ENCODE measurements at places on chromosomes 1 and 21.

- no peak for DNase-seq
These were observed 185.3 kb downstream of the ZP4 start for GRCh38 chr1:237705462-237705861.

- DNase-seq, result no peak
These were observed 400 bp upstream of the COG2 start for GRCh38 chr1:230641900-230642262.

- DNase-seq, result no peak
These were observed 12.9 kb downstream of the GLIS1 start for GRCh38 chr1:53726009-53726600.

GRCh38 chr21:25424048-25424447 lies 183.2 kb downstream of the MRPL39 start:
- DNase-seq, result no peak

DNA sequence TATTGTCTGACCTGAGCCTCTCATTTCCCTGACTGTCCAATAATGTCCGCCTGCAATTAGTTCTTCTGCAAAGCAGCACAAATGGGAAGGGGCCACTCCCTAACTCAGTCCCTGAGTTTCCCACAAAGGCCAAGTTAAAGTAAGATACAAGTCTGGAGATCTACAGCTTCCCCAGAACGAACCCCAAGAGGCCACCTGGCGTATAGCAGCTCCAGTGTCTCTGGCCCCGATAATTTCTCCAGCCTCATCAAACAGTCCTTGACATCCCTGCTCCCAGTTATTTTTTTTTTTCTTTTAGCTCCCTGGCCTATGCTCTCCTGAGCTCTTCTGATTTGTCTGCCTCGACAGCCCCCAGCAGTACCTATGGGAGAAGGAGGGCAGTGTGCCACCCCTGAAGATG lies 8.1 kb upstream of the ACKR1 start:
- no peak for DNase-seq

DNA sequence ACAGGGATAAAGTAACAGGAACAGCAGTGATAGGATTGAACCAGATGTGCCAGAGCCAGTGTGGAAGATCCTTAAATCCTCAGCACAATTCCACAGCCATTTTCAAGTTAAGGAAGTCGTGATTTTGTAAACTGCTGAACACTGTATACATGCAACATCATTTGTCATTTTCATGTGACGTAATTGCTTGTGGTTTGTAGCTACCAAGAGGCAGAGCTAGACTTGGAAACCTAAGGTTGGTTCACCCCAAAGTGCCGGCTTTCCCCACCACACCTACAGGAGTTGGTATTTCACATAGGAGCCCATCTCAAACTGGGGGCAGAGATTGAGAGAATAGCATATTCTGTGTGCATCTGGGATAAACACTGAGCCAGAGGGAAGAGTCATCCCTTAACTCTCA lies 113.9 kb downstream of the CAPN8 start:
- no peak for DNase-seq

GRCh38 chr1:149937759-149938158 lies 1.1 kb upstream of the MTMR11 start:
- DNase-seq, result no peak

DNA sequence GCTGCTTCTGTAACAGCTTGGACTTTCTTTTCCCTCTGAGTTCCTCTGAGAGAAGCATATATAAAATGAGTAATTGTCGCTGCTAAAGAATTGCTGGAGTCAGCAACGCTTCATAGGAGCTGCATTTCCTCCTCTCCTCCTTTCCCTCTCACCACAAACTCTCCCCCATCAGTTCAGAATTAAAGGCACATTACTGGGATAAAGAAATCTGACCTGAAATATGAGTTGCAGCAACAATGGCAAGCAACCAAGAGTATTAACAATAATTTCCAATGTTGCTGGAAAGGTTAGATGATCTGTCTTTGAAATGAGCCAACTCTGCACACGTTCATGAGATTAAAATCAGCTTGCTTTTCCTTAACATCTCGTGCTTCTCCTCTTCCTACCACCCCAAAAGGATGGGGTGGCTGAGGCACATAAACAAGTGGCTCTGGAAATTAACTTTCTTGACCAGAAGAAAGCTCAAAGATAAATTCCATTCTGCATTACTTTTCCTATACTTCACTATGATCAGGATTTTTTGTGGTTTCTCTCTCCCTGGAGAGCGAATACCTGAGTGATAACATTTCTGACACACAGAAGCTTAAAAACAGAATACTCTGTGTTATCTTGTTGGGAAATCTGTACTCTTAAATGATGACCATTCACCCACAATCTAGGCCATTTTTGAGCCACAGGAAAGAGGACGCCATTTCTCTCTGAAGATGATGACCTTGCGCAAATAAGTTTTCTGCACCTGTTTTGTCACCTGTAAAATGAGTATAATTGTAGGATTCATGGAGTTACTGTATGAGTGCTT lies 90.2 kb downstream of the TGFBR3 start:
- no peak for DNase-seq
